ENCODE measurements at places on chromosomes 6 and 20.

- no peak for DNase-seq
These were observed 151.0 kb downstream of the ADAT2 start for GRCh38 chr6:143299253-143300166.

GRCh38 chr20:57006411-57007170, 259.9 kb downstream of the BMP7 start:
- no peak for DNase-seq

DNA sequence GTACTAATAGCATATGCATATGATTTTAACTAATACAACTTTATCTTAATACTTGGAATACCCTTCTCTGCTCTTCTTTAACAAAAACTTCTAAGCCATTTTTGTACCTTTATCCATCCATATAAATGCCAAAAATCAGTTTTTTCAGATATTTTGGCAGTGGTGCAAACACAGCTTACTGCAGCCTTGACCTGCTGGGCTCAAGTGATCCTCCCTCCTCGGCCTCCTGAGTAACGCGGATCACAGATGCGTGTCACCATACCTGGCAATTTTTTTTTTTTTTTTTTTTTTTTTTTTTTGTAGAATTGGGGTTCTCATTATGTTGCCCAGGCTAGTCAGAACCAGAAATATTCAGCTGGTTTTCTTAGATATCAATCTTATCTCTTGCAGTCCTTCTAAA, 54.1 kb upstream of the SMIM29 start:
- no peak for DNase-seq

- DNase-seq, result no peak
These were observed 97.8 kb downstream of the JARID2 start for GRCh38 chr6:15343490-15344191.

DNA sequence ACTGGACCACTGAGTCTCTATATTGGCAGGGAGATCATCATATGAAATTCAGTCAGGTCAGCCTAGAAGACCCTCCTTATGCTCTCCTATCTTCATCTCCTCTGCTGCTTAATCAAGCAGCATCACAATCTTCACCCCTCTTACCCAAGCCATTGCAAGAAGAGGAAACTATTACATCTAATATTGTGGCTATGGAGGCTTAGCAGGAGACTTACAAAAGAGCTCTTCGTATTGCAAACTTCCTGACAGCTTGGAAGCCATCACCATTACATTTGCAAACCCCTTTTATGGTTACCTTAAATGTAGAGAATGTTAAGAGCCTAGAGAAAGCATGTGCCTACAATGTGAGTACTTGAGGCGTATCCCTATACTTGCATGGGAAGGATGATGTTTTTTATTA, 87.2 kb upstream of the STXBP5 start:
- DNase-seq, result no peak

DNA sequence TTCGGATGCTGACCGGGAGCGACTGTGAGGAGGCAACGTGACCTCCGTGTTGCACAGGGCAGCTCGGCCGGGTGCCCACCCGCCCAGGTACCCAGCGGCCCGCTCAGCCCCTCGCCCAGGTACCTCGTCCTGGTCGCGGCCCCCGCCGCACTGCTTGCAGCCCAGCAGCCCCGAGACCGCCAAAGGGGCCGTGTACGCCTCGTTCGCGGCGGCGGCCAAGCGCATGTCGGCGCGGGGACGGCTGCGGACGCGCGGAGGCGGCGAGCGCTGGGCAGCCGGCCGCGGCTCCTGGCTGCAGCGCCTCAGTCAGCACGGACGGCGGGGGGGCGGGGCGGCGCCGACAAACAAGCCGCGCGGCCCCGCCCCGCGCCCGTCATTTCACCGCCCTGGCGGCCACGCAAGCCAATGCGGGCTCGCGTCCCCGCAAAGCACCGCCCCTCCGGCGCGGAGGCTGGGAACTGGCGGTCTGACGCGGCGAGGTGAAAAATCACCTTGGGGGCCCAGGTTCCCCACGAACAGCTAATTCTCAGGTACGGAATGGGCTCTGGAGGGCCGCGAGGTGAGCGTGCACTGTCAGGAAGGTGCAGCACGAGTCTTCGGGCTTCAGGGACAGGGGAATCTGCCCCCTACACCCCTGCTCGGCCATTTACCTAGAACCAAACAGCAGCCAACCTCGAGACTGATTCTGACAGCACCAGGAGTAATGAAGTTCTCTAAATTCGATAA, 85.2 kb downstream of the SESN1 start:
- DNase-seq, result peak; percentile 77
